GM12891 (cell line): ENCODE measurements at places on chromosomes 3 and 15.

DNA sequence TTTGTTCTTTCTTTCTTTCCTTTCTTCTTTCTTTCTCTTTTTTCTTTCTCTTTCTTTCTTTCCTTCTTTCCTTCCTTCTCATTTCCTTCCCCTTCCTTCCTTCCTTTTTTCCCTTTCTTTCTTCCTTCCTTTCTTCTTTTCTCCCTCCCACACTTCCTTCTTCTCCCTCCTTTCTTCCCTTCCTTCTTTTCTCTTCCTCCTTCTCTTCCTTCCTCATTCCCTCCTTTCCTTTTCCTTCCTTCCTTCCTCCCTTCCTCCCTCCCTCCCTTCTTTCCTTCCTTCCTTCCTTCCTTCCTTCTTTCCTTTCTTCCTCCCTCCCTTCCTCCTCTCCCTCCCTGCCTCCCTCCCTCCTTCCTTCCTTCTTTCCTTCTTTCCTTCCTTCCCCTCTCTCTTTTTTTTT is 755.7 kb upstream of the GRM7 start:
- DNase-seq = no peak

- no peak for DNase-seq
Observed at GRCh38 chr15:99098991-99099390, 5.9 kb upstream of the SYNM start.

DNA sequence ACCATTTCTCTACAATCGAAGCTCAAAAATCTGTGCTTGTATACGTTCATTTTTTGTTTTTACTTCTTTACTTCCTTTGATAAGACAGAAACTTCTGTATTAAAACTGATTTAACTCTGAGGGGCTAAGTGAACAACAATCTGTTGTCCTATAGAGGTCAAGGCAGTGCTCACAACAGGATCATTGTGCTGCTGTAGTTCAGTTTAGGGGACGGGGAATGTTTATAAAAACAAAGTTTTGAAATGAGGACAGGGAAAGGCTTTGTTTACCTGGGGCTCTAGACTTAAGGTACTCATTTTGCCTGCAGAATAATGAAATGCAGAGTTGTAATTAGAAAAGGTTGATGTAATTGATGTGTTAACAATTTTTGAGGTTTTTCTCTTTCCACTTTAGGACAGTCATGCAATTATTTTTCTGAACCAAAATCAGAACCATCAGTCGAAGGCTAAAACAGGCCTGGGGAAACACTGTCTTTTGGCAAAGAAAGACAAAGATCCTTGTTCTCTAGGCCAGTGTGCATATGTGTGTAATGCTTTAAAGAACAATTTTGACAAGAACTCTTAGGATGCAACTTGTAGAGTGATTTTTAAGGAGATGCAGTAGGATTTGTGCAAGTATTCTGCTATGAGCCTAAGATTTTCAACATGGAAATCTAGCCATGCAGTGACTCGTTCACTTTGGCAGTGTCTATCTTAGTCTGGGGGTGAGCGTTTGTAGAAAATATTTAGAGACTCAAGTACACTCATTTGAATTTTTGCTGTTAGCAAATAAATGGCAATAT is 165.2 kb downstream of the PGPEP1L start:
- no peak for DNase-seq

DNA sequence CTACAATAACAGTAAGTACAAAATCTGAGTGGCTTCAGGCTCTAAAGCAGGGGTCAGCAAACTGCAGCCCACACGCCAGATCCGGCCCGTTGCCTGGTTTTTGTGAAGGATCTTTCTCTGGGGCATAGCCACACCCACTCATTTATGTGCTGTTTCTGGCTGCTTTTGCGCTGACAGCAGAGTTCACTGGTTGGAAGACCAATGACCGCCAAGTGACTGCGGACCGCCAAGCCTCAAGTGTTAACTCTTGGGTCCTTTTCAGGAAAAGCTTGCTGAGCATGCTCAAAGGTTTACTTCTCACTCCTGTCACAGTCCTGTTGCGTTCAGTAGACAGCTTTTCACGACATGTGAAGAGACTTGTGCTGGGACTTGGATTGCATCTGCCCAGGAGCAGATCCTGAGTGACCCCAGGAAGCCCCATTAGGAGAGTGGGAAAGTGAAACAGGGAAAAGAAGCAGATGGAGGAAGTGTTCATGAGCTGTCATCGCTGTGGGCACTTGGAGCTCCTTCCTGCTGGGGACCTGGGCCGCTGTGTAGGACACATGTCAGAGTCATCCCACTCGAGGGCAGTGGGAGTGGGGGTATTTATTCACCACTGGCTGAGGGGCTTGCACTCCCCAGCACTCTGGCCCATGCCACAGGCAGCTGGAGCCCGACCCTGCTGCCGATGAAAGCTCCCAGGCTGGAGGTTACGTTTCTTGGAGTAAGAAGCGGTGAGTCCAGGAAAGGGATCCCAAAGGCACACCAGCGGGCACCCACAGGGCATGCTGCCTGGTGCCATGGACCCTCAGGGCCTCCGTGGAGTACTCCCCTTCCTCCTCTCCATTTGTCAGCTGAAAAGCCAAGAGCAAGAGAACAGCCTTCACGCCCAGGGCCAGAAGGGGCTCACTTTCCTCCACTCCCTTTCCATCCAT is 249.1 kb downstream of the PLCL2 start:
- DNase-seq = no peak

DNA sequence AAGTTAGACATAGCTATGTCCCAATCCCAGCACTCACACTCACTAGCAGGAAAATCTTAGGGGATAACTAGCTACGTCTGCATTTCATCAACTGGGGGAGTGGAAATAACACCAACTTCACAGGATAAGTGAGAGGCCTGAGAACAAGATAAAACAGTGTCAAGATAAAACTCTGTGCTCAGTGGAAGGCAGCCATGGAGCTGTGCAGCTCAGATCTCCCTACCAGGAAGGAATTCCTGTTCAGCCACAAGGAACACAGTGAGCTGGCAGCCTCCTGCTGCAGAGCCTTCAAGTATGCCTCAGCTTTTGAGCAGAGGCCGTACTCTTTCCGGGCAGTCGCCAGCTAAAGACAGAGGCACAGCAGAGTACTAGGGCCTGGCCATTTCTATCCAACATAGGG is 115.8 kb upstream of the TOPAZ1 start:
- no peak for DNase-seq

DNA sequence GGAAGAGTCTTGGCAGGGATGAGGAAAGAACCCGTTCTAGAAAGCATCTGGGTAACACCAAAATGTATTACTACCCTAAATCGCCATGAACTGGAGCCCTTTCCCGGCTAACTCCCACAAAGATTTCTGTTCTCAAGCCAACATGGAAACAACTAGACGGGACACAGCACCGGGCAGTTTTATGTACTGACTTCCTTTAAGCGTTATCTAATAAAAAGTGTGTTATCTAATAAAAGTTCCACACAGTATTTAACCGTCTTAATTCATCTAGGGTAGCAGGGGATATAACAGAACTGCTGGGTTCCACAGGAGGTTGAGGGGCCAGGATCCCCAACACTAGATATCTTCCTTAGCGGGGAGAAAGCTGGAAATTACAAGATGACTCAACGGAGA is 347 bp upstream of the C3orf62 start:
- DNase-seq = no peak

- no peak for DNase-seq
Observed at GRCh38 chr3:105523501-105523900, 156.8 kb downstream of the ALCAM start.

DNA sequence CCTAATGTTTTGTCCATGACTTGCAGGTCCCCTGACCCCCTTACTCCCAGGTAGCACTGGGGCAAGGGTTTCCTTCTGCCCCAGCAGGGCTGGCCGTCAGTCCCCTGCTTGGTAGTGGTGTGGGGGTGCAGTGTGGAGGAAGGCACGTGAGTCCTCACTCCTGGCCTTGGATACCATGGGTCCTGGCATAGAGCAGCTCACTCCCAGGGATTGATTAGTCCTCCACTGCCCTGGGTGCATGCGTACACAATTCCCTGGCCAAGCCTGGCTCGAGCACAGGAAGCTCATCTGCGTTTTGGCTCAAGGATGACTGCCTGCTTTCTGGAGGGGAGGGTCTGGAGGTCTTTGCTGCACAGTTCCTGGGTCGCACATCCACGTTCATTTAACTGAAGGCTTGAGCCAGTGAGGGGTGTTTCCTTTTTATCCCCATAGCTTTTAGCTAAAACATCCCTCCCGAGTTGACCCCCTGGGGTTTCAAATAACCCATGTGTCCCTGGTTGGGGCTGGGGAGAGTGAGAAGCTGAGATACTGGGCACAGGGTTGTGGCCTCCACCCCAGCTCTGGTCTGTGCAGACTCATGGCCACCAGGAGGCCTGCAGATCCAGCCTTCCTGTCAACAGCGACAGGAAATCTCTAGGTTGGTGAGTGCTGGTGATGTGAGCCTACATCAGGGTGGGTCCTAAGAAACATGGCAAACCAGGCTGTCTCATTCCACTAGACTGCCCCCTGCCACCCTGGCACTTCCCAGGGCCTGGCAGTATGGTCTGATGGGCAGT is 11.5 kb downstream of the HEMK1 start:
- DNase-seq = no peak

GRCh38 chr3:83807511-83807910 is 1151.3 kb upstream of the CADM2 start:
- no peak for DNase-seq

DNA sequence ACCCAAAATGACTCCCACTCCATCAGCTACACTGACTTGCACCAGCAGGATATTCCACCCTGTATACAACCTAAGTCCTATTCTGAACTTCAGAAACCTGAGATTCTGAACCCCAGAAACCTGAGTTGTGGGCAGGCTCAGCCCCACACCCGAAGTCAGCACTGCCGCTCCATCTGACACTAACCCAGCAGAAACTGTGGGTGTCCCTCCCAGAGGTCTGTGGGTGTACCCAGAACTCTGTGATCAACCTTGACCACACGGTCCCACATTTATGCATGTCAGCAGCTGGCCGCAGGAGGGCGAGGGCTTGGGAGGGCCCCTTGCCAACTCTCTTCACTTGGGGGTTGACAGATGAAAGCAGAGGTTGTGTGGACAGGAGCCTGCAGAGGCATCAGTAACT is 9.3 kb downstream of the OXTR start:
- no peak for DNase-seq

GRCh38 chr3:93973131-93974126 is at the start of gene PROS1:
TSS of gene PROS1 (minus strand) at chr3:93973896. CDS start at chr3:93973749, 147 bp downstream.
- peak; percentile 29 for DNase-seq

- no peak for DNase-seq
Observed at GRCh38 chr3:147614210-147614609, 205.0 kb downstream of the ZIC1 start.

DNA sequence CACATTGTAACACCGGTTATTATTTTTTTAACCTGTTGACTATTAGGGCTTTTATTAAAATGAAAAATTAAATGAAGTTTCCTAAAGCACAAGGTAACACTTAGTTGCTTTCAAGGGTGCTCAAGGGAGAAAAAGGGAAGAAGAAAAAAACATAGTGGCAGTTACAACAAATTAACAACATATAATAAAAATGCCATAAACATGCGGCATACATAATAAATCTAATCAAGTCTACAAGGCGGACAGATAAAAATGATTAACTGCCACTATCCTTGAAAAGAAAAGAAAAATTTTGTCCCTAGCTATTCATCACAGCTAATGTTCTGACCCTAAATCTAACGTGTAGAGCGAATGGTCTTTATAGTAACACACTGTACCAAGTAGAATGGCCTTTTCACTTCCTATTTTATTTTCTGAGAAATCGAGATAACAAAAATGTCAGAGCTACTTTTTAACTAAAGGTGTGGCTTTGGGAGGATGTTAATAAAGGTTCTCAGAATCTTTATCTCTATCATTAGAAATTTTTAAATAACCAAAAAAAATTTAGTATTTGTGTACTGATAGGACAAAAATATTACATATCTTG is 194.9 kb downstream of the FOXP1 start:
- no peak for DNase-seq

- no peak for DNase-seq
Observed at GRCh38 chr3:134085034-134085775, 55.5 kb upstream of the SLCO2A1 start.

GRCh38 chr3:154778057-154778456 is 302.1 kb upstream of the MME start:
- no peak for DNase-seq

DNA sequence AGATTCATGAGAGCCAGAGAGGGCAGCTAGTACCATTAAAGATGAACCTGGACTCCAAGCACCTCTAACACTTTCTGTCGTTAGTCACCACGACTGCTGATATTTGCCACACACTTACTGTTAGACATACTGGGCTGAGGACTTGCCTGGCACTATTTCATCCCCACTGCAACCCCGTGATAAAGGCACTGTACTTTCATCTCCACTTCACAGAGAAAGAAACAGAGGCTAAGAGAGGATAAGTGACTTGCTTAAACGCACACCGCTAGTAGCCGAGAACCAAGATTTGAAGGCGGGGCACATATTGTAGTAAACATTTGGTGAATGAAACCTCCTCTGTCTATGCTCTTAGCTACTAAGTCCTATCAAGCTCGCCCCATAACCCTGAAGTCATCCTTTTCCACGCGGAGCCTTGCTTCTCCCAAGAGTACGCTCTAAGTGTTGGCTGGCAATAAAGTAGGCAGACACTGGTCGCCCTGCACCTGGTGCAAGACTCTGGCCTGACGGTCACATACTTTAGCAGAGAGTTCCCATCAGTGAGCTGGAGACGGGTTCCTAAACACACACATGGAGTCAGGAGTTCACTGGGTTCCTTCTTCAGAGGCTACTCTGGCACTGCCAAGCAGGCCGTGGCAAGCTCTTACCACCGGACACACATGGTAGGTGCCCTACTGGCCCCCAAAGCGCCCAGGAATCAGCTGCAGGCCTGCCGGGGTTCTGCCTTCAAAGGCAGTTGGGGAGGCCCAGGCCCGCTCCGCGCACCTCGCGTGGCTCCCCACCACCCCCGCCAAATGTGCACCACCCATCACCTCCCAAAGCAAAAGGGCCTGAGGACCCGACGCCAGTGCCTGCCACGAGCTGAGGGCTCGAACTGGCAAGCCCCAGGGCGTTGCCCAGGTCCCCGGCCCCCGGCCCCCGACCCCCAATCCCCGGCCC is 951 bp downstream of the POMGNT2 start:
- DNase-seq = peak; percentile 17

DNA sequence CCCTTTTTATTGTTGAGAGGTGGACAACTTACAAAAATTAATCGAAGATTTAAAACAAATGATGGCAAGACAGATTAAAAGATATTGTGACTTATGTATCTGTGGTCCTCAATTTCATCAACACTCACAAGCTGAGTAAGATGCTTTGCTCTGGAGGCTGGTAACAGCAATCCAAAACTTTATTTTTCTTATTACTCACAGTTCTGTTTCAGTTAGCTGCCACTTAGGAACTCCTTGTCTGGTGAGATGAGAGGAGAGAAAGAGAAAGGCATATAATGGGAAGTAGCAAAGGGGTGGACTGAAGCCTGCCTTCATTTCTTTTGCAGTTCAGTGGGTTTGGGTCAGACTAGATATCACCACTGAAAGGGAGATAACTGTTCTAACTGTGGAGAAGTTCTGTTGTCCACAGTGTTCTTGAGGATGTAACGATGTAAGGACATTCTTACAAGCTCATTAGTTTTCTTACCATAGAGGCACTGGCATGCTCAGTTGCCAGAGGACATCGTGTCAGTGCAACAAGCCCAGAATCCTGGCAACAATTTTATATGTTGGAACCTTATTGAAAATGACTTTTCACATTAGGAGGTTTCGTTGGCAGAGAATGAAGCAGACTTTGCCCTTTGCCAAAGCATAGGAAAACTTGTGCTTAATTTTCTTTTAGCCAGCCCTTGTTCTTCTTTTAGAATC is 93.6 kb downstream of the PLCL2 start:
- no peak for DNase-seq
